ENCODE measurements at places on chromosomes 6 and 20.

- DNase-seq: no peak
These were observed 126.2 kb downstream of the IMPG1 start for GRCh38 chr6:75946146-75946831.

GRCh38 chr6:159939591-159940016 is 29.3 kb upstream of the IGF2R start:
- DNase-seq: no peak

DNA sequence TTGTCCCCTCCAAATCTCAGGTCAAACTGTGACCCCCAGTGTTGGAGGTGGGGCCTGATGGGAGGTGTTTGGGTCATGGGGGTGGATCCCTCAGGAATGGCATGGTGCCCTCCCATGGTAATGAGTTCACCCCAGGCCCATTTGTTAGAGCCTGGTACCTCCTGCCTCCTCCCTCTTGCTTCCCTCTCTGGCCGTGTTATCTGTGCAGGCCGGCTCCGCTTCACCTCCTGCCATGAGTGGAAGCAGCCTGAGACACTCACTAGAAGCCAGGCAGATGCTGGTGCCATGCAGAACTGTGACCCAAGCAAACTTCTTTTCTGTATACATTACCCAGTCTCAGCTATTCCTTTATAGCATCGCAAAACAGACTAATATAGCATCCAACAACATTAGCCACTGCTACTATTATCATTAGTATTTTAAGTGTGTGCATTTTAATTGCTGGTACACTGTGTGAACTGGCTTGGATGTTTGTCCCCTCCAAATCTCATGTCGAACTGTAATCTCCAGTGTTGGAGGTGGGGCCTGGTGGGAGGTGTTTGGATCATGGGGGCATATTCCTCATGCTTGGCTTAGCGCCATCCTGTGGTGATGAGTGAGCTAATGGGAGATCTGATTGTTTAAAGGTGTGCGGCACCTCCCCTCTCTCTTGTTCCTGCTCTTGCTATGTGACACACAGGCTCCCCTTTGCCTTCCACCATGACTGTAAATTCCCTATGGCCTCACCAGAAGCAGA is 12.2 kb upstream of the OSER1 start:
- no peak for DNase-seq

DNA sequence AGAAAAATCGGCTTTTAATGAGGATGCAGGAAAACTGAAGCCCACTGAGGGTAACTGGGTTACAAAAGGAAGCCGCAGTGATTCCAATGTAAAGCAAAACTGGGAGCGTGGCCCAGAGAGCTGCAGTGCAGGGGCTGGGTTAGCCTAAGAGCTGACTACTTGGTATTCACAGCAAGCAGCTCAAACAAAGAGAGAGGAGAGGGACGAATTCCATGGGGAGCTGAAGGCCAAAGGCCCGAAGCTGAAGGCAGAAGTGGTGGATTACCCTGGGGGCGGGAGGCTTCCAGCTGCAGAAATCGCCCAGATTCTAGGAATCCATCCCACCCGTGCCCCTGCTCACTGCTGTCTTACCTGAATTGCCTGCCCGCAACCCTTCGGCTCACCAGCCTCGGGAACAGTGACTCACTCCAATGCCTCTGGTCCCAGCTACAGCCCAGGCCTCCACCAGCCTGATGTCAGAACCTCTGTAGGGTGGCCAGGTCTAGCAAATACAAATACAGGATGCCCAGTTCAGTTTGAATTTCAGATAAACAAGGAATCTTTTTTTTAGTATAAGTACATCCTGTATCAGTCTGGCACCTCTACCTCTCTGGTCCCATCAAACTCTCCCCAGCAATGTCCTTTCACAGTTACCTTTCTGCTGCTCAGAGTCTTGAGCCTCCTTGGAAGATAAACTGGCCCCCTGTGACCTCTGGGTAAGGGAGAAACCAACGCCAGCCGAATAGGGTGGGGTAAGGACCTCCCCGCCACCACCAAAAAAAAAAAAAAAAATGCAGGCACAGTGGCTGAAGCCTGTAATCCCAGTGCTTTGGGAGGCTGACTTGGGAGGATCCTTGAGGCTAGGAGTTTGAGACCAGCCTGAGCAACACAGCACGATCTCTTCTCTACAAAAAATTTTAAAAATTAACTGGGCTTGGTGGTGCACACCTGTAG is 14.6 kb upstream of the ZMYND8 start:
- DNase-seq: no peak

GRCh38 chr20:15316556-15316955 is 979.1 kb upstream of the FLRT3 start:
- DNase-seq: no peak

DNA sequence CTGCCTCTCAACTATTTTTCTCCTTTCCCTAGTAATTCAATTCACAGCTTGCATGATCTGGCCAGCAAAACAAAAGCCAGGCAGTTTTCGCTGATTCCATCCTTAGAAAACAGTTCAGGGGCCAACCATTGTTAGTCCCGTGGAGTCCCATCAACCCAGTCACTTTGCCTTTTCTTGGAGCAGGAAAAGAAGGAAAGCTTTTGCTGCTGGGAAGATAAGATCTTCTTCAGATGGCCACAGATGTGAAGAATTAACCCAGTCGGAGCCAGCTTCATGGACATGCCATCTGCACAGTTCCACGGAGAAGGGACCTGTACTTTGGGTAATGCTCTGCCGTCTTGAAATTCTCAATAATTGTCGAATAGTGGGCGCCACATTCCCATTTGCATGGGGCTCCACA is 76.9 kb upstream of the TSHZ2 start:
- no peak for DNase-seq

GRCh38 chr6:121237859-121238258 is 96.4 kb downstream of the TBC1D32 start:
- no peak for DNase-seq

GRCh38 chr6:169529931-169530751 is 171.7 kb downstream of the WDR27 start:
- no peak for DNase-seq

DNA sequence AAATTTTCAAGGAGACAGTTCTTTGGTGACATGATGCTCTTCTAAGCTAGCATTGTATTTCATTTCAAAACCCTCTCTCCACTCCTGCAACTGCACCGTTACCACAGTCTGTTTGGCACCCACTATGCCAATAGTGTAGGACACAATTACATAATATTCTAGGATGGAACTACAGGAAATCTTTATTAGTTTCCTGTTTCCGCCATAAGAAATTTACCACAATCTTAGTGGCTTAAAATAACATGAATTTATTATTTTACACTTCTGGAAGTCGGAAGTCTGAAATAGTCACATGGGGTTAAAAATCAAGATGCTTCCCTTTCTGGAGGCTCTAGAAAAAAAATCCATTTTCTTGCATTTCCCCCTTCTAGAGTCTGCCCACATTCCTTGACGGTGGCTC is 733.1 kb downstream of the HDGFL1 start:
- DNase-seq: no peak

DNA sequence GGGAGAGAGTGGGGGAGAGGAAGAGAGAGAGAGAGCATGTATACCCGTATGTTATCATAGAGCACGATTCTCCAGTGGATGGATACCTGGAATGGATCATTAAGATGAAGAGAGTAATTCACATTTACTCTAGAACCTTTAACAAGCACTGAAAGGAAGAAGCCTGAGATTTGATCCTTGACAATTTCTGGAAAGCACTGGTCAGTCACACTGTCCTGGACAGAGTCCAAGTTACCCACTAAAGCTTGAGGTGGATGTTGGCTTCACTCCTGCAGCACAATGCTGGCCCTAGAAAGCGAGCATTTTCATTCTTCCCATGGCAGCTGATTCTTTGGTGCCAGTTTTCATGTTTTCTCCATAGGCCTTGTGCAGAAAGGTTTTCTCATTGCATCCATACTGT is 25.6 kb downstream of the NFYA start:
- no peak for DNase-seq

GRCh38 chr6:53975941-53976615 is 135.2 kb upstream of the MLIP start:
- DNase-seq: no peak

- DNase-seq: no peak
These were observed 83.5 kb downstream of the PRDM13 start for GRCh38 chr6:99689916-99690685.

- DNase-seq: no peak
These were observed 15.9 kb upstream of the ITPR3 start for GRCh38 chr6:33604941-33605854.

DNA sequence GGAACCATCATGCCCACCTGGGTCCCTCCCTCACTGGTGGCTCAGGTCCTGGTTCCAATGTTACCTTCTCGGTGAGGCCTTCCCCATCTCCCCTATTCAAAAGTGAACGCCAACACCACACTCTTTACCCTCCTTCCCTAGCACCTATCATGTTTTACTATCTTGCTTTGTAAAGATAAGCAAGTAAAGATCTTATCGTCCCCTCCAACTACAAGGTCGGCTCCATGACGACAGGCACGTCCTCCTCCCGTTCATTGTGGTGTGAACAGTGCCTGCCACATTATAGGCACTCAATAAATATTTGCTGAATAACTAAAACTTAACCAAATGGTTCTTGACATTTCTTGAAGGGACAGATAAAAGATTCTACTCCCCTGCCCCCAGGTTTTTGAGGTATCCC is 147.1 kb downstream of the PREX1 start:
- no peak for DNase-seq

DNA sequence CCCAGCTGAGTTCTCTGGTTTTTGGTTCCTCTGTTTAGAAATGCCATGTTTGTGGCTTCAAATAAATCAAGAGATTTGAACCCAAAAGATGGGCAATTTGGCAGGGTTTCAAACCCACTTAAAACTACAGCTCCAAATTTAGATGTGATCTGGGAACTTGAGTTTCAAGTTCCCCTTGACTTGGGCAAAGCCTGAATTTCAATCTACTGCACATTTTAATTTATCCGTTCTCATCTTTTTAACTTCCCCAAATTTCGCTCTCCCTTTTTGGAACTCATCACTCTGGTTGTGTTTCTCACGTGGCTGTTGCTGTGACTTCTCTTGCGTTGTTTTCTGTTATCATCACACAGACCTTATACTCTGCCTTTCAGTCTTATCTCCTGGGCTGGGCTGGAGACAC is 230.9 kb downstream of the CDC5L start:
- no peak for DNase-seq

DNA sequence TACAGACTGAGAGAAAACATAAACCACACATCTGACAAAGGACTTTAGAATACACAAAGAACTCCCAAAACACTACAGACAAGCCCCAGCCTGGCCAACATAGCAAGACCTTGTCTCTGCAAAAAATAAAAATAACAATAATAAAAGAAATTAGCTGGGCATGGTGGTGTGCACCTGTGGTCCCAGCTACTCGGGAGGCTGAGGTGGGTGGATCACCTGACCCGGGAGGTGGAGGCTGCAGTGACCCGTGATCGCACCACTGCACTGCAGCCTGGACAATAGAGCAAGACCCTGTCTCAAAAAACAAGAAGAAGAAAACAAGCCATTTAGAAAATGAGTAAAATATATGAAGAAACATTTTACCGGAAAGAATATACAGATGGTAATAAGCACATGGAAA is 13.1 kb downstream of the SDCBP2 start:
- DNase-seq: no peak

DNA sequence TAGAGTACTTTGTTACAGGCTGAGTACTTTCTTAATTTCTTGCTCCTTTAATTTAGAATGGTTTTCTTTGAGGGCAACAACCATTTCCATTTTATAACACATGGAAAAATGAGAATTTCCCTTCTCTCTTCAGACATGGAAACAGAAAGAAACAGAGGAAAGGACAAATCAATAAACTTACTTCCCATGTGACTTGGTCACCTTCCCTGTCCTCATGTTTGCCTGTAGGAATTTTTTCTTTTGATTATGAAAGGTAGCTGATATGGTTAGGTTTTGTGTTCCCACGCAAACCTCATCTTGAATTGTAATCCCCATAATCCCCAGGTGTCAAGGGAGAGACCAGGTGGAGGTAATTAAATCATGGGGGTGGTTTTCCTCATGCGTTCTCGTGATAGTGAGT is 169.7 kb downstream of the PHF3 start:
- DNase-seq: no peak

GRCh38 chr6:34912715-34913464 is 23.8 kb downstream of the ANKS1A start:
- peak; percentile 64 for DNase-seq

DNA sequence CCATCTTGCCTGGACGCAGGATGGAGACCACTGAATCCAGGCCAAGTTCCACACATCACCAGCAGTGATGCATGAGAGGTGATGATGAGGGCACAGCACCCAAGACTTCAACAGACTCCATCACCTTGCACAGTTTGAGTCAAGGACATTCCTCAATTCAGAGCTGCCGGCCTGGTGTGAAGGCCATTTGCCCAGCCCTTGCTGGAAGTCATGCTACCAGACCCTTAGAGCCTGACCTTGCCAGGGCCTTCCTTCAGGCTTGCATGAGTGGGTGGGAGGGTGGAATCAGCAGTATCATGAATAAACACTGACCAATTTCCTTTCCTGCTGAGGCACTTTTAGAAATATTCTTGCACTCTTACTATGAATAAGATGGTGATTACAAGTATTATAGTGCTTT is 130.2 kb upstream of the SSTR4 start:
- no peak for DNase-seq

DNA sequence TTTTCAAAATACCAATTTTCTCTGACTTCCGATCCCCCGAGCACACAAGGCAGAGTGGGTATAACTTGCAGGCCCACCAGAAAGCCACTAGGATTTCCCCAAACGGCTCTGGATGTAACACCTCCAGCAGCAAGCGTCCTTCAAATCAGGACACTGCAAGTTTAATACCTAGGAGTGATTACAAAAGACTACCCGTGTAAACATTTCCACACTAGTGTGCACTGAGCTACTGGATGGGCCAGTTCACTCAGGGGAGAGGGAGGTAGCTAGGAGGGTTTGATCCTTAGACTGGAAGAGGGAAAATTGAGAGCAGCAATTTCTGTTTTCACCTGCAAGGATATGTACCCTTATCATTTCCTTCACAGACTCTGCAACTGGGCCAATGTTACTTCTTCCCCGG is 91.8 kb upstream of the AGPAT4 start:
- no peak for DNase-seq

GRCh38 chr6:70112716-70113115 is 190.2 kb downstream of the COL9A1 start:
- no peak for DNase-seq

DNA sequence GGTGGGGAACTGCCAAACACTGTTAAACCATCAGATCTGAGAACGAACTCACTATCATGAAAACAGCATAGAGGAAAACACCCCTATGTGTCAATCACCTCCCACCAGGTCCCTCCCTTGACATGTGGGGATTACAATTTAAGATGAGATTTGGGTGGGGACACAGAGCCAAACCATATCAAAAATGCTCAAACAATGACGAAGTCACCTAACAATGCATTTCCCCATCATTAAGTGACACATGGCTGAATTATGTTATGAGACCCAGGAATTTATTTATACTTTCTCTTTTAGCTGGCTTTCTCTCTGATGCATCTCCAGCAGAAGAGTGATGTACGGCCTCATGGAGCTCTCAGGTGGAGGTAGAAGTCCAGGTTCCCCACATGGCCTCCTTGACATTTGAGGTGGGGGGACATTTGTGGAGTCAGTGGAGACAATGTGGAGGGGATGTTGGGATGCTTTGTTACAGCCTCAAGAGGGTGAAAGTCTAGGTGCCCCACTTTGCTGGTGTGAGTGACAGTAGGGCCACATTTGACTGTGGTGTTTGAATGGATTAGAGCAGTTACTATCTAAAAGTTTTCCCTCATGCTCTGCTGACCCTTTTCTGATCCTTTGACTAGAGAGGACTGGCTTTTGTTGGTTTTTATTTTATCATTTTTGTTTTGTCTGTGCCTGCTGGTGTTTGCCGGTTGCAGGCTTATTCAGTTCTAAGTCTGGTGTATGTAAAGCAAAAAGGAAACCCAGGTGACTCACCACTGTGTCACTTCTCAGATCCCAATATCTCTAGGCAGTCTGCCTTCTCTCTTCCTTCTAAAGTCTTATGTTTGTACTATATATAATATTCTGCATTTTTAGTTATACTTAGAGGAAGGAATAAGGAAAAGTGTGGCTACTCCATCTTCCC is 18.5 kb upstream of the DCBLD1 start:
- DNase-seq: no peak

Data from activated effector memory CD4-positive, alpha-beta T cell treated with anti-CD3 and anti-CD28 coated beads, Interleukin-2, amount 50 U/mL, for 16 hours (primary cell).